ENCODE measurements at places on chromosomes 6 and 20.

GRCh38 chr6:76264468-76264867 is 192.0 kb upstream of the IMPG1 start:
- no peak for DNase-seq

- DNase-seq, result no peak
Measured at GRCh38 chr6:130409418-130410100, 43.7 kb downstream of the TMEM200A start.

DNA sequence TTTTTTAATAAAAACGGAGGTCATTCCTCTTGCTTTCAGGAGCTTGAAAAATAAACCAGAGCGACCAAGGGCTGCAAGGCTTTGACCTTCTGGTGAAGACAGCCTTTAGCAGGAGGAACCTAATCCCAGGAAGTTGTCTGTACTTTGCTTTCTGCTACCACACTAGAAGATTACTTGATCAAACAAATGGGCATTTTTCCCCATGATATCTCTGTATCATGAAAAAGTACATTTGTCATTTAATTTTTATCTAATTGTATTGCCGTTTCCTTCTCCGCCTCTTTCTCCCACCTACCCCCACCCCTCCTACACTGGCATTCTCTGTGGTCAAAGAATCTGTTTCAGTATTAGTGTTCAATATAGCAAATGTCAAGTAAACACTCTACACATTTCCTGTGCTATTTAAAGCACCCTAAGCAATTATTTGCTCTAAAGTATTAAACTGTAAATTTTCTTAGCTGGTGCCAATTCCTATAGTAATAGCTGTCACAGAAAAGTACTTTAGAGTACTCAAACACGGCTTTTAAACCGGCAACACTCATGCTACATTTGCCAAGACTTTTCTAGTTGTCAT is 29.7 kb downstream of the ATXN1 start:
- no peak for DNase-seq

- DNase-seq, result no peak
Measured at GRCh38 chr20:18977441-18977840, 163.9 kb downstream of the SCP2D1 start.

- no peak for DNase-seq
Measured at GRCh38 chr6:158226655-158227512, 58.7 kb downstream of the GTF2H5 start.

GRCh38 chr20:23630392-23630849 is 7.3 kb downstream of the CST3 start:
- DNase-seq, result no peak
